ENCODE measurements at places on chromosomes 1 and 21.

DNA sequence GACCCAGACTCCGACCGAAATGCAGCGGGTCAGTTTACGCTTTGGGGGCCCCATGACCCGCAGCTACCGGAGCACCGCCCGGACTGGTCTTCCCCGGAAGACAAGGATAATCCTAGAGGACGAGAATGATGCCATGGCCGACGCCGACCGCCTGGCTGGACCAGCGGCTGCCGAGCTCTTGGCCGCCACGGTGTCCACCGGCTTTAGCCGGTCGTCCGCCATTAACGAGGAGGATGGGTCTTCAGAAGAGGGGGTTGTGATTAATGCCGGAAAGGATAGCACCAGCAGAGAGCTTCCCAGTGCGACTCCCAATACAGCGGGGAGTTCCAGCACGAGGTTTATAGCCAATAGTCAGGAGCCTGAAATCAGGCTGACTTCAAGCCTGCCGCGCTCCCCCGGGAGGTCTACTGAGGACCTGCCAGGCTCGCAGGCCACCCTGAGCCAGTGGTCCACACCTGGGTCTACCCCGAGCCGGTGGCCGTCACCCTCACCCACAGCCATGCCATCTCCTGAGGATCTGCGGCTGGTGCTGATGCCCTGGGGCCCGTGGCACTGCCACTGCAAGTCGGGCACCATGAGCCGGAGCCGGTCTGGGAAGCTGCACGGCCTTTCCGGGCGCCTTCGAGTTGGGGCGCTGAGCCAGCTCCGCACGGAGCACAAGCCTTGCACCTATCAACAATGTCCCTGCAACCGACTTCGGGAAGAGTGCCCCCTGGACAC lies 534 bp downstream of the C1orf56 start:
- peak; percentile 32 for DNase-seq

DNA sequence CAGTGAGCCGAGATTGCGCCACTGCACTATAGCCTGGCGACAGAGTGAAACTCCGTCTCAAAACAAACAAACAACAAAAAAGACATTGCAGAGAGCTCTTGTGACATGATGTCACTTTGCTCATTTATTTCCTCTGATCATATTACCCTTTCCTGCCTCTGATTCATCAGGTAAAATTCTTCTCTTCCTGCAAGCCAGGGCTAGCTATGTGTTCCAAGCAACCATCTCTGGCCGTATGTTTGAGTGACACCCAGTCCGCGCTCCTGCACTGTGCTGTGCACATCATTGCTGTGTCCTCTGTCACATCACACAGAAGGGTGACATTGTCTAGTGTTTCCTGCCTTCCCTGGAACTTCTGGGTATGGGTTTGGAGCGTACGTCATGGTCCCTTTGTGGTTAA lies 251.3 kb downstream of the PCP4 start:
- no peak for DNase-seq

DNA sequence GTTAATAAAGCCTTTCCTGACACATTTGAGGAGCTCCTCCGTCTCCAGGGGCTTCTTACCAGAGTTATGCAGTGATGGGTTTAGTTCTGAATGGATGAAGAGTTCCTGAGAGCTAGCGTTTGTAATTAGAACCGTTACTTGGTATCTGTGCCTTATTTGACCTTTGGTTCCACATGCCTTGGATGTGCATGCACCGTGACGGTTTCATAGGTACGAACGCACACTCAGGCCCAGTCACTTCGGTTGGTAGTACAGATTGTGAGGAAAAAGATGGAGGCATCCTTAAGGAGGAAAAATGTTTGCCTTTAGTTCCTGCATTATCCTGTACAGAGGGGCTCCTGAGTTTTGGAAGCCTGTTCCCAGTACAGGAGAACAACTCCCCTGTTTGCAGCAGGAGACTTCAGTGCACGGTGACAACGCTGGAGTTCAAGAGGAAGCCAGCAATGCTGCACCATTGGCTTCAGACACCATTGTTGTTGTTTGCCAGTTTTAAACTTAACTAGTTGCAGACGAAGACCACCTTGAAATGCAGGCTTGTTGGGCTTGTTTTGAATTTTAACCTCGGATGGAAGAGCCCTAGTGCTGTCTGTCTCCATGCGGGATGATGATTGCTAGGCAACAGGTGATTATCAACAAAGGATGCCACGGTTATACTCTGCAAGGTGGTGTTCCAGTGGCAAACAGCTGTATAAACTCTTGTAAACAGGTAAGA lies 8.2 kb downstream of the RBM15 start:
- DNase-seq = no peak

- DNase-seq = no peak
These were observed 62.6 kb upstream of the CD1D start for GRCh38 chr1:158117854-158118704.

GRCh38 chr1:205262731-205263171 lies 35.0 kb downstream of the TMCC2 start:
- DNase-seq = no peak

- DNase-seq = no peak
These were observed 11.9 kb downstream of the SLC1A7 start for GRCh38 chr1:53130598-53130877.

DNA sequence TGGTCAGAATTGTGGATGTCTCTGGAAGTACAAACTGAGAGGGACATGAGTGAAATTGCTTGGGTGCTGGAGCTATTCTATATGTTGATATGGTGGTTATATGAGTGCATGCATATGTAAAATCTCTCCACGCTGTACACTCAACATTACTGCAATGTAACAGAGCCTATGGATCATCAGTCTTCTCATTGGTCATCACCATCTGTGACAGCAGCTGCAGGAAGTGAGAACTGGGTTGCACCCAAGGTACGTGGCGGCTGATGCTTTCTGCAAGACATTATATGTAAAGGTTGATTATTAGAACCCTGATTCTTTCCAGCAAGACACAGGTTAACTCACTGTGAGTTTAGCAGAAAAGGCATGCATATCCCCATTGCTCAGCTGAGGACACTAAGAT lies 387.1 kb downstream of the OMA1 start:
- no peak for DNase-seq

GRCh38 chr21:33367309-33367973 lies 35.8 kb upstream of the IFNGR2 start:
- DNase-seq = no peak

DNA sequence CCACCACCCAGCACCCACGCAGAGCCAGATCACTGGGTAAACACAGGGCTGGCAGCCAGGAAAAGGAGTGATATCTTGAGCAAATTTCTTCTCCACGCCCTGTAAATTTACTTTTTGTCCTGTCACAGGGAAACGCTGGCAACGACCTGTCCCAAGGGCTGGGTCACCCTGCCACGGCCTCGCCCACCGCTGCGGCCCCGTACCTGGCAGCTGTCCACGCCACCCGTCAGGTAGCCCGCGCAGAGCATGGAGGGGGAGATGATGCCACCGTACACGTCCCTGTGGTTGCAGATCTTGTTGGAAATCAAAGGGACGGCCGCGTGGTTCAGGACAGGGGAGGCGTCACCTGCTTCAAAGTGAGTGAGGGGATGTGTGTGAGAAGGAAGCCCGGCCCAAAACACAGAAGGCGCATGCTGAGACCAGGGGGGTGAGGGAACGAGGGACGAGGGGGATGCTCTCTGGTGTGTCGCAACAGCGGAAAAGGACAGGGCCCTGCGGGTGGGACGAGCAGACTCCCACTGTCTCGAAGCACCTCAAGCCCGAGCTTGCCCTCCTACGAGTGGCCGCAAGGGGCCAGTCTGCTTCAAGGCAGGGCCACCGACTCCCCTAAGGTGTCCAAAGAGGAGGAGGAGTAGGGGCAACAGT lies 10.1 kb upstream of the TFF1 start:
- DNase-seq = no peak
